ENCODE measurements at places on chromosomes 4 and X. TPM values are rescaled to one million over a fixed set of nuclear protein-coding genes. Genes with fewer than 3 reads are reported as not detected.

Gene LUZP4
- total RNA-seq, result not detected

Gene TAF7L
- 1.00 TPM for total RNA-seq

Gene SOD3
- total RNA-seq, result 0.07 TPM

Gene DDIT4L
- total RNA-seq, result 14.7 TPM

Gene PPARGC1A
- not detected for total RNA-seq

Gene RS1
- not detected for total RNA-seq

Gene AVPR2
- total RNA-seq, result 0.47 TPM

Gene OTOP1
- total RNA-seq, result not detected

Gene TCEAL3
- 21.1 TPM for total RNA-seq

Gene HMX1
- total RNA-seq, result not detected

Gene CT45A10
- not detected for total RNA-seq

Gene FGFR3
- total RNA-seq, result 3.9 TPM

Gene MAP3K15
- total RNA-seq, result not detected

Gene GYG2
- 0.05 TPM for total RNA-seq

Gene DUSP9
- not detected for total RNA-seq

Gene PAK3
- 0.13 TPM for total RNA-seq

Gene ZNF732
- total RNA-seq, result 2.0 TPM

Gene LRIT3
- not detected for total RNA-seq

Gene TMPRSS11A
- not detected for total RNA-seq

Gene GAGE12E
- not detected for total RNA-seq

Gene REELD1
- not detected for total RNA-seq

Gene RASSF6
- not detected for total RNA-seq

Gene ZNF182
- 1.1 TPM for total RNA-seq

Gene SERTM2
- not detected for total RNA-seq

Gene SMPX
- not detected for total RNA-seq

Gene EBP
- 79.9 TPM for total RNA-seq

Gene ITIH6
- total RNA-seq, result not detected

Gene CLDN34
- not detected for total RNA-seq

Gene TMEM144
- 4.5 TPM for total RNA-seq

Gene RNF128
- not detected for total RNA-seq

Gene VCX3B
- not detected for total RNA-seq

Gene GPR50
- not detected for total RNA-seq

Gene ADGRG2
- not detected for total RNA-seq

Gene LGI2
- not detected for total RNA-seq

Gene FAM149A
- 0.47 TPM for total RNA-seq

Gene UGT2B7
- not detected for total RNA-seq

Gene GPRASP3
- 4.0 TPM for total RNA-seq

Gene GDPD2
- total RNA-seq, result not detected

Gene TEX13B
- not detected for total RNA-seq

Gene ATP7A
- total RNA-seq, result 3.6 TPM

Measured in mammary microvascular endothelial cell (primary cell).